Hematopoietic multipotent progenitor cell treated with erythropoietin and hydrocortisone succinate and interleukin-3 and kit ligand, for 17 days (in vitro differentiated cells): ENCODE measurements at places on chromosomes 1 and 21.
A peak's percentile ranks its signal among the peaks of the same experiment; 100 is the strongest.

GRCh38 chr1:244057474-244058385 lies 6.6 kb downstream of the ZBTB18 start:
- DNase-seq = no peak

DNA sequence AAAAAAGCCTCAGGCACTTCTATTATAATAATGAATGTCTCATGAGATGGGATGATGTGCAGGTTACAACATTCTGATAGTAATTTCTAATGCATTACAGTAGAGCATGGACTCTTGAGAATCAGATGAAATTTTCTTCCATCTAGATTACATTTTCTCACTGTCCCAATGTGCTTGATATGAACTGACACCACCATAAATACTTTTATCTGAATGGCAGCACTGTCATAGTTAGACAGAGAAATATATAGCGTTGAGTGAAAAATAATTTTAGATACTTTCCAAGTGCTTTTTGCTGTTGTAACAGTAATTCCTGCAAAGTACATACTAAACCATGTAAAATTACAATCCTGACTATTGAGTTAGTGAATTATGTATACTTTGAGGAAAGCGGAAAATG lies 630.1 kb downstream of the BRINP3 start:
- no peak for DNase-seq

DNA sequence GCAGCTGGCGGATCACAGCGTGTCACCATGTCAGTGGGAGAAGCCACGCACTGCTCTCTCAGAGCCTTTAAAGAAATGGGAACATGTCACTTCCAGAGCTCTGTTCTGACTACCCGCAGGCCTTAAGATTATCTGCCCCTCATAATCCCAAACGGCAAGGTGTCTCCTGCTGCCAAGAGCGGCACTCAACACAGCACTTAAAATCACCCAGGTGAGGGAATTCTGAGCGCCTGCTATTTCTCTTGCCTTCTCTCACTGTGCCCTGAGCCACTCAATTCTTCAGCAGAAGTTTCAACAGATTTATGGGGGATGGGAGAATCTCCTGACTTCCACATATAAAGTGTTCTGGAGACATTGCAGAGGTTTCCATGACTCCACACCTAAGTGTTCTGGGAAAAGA lies 137.9 kb downstream of the LMO4 start:
- DNase-seq = no peak

- DNase-seq = no peak
These were observed 23.0 kb downstream of the RCAN3 start for GRCh38 chr1:24525606-24526005.

DNA sequence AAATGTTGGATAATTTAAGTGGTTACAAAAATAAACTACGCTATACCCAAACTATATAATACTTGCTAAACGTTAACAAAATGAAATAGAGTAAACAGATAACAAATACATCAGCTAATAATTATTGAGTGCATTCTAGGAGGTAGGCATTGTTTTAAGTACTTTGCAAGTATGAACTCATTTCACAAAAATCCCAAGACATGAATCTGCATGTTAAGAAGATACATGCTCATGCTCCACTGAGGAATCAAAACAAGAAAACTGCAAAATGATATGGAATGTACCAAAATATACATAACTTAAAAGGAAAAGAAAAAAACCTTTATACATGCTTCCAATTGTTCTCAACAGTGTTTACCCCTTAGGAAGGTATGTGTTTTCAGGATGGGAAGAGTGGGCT lies 2.5 kb downstream of the FRRS1 start:
- DNase-seq = no peak

DNA sequence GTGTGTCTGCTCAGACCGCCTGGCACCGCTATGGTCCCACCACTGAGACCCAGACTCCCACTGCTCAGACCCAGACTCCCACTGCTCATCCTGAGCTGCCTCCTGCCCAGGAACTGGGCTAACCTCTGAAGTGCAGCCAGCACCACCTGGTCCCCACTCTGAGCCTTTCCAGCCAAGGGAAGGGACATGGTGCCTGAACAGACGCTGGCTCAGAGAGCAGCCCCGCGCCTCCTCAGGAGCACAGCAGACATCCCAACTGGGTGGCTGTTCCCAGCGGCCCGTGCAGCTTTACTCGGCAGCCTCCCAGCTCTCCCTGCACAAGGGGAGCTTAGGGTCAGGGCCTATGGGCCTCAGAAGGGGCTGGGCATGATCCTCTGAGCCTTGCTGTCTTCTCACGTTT lies 27.8 kb upstream of the CNTN2 start:
- DNase-seq = no peak

GRCh38 chr1:244783138-244783537 lies 52.3 kb upstream of the COX20 start:
- DNase-seq = no peak

DNA sequence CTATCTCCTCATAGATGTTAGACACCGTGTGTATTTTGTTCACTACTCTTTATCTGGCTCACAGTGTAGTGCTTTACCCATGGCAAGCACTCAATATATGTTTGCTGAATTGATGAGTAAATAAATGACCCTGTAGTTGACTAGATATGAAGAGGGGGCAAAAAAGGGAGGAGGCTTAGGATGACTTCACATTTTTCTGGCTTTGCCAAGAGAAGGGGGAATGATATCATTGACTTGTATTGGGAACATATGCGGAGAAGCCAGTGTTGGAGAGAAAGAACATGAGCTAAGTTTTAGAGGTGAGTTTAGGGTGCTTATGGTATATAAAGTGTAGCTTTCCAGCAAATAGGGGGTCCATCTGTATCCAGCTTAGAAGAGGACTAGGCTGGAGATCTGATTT lies 145.5 kb downstream of the TENT5C start:
- no peak for DNase-seq

GRCh38 chr1:52635321-52636089 lies 2.5 kb downstream of the SHISAL2A start:
- DNase-seq = no peak

DNA sequence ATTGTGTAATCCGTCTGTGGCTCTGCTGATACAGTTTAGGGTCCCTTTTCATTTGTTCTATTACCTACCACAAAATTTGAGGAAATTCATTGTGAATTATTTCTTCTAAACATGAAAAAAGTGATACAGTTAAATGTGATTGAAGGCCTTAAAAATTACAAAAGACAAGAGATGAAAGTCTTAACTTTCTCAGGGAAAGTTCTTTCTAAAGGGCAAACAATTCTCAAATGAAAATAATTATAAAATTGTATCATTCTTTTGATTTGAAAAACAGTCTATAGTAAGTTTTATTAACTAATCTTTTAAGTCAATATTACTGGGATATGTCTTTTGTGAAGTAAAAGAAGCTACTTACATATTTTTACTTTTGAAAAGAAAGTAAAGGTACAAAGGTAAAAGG lies 57.4 kb upstream of the SCYL3 start:
- no peak for DNase-seq

DNA sequence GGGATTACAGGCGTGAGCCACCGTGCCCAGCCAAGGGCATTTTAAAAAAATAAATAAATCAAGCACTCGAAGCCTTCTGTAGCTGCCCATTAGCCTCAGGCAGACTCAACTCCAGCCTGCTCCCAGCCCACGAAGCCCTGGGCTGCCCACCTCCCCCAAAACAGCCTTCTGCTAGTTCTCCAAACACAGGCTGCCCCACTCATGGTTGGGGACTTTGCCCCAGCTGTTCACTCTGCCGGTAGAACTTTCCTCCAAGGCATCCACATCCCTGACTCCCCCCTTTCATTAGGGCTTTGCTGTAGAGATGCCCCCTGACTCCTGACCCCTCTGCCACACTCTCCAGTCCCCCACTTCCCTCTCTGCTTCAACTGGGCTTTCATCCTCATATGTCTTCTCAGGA lies 29.7 kb upstream of the LAPTM5 start:
- no peak for DNase-seq

GRCh38 chr1:24222793-24223192 lies 35.7 kb upstream of the IFNLR1 start:
- DNase-seq = no peak

GRCh38 chr1:228013131-228013934 lies 6.5 kb downstream of the WNT3A start:
- DNase-seq = no peak

GRCh38 chr1:27835501-27835900 lies 4.9 kb downstream of the PPP1R8 start:
- DNase-seq = no peak

DNA sequence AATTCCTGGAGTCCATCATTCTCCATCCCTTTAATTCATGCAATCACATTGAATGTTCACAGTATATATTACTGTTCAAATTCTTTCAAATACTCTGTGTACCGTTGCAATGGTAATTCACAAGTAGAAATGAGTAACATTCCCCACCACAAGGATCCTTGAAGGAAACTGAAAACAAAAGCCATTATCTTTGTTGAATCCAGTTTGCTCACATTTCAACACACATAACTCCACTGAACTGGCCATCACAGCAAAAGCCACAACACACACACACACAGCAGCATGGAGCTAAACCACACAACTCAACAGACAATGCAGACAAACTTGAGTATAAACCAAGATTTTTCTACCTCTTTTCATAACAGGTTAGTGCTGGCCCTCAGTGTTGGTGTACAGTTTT lies 188.3 kb upstream of the GREM2 start:
- DNase-seq = no peak

DNA sequence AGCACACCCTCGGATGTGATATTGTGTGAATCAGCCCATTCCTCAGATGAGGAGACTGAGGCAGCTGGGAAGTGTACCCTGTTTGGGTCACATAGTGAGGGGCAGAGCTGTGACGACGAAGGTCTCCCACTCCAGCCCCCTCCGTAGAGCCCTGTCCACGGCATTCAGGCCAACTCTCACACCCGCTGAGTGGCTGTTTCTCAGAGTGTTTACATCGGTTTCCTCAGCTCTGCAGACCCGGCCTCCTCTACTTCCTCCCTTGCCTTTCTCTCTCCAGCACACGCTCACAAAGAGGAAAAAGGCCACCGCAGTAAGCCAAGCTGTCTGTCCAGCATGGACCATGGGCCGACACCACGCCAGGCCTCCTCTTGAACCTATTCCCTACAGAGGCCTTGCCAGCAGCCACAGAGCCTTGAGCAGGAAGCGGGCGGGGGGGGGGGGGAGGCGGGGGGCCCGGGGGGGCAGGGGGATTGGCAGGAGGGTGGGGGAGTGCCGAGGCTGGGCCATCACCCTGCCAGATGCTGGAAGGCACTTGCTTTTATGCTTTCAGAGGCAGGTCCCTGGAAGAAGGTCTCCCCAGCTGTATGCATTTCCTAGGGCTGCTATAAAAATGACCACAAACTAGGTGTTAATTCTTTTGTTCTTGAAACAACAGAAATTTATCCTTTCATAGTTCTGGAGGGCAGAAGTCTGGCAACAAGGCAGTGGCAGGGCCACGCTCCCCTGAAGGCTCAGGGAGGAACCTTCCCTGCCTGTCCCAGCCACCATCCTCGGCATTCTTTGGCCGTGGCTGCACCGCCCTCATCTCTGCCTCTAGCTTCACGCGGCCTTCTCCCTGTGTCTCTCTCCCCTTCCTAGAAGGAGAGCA lies 178.4 kb downstream of the PSMG1 start:
- DNase-seq = no peak

DNA sequence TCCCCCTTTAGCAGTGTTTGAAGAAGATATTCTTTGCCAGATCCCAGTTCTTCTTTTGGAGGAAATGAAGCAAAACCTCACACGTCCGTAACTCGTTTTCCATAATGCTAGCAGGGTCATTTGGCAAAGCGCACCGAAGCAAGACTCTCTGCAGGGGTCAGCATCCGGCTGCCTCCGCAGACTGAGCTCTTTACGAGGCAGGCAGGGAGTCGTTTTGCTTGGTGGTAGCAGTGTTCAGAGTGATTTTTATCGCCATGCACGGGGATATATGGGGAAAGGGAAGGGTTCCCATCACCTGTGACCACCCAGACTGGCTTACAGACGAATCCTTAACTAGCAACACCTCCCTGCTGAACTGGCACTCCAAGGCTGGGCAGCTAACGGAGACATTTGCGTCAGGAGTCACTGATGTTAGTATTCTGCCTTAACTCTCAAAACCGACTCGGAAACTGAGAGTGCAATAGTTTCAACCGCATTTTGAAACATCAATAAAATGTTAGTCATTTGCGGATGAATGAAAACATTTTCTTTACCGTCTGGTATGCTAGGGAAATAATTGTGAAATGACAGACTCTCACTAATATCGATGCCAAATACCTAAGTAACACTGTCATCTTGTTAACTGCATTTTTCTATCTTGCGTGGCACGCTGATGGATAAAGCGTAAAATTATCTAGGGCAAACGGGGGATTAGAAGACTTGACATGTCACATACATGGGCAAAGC lies 2.2 kb upstream of the NEGR1 start:
- no peak for DNase-seq

GRCh38 chr1:71834601-71835441 lies 447.5 kb downstream of the NEGR1 start:
- peak; percentile 27 for DNase-seq

GRCh38 chr21:41775149-41775472 lies 8.3 kb upstream of the RIPK4 start:
- DNase-seq = no peak

DNA sequence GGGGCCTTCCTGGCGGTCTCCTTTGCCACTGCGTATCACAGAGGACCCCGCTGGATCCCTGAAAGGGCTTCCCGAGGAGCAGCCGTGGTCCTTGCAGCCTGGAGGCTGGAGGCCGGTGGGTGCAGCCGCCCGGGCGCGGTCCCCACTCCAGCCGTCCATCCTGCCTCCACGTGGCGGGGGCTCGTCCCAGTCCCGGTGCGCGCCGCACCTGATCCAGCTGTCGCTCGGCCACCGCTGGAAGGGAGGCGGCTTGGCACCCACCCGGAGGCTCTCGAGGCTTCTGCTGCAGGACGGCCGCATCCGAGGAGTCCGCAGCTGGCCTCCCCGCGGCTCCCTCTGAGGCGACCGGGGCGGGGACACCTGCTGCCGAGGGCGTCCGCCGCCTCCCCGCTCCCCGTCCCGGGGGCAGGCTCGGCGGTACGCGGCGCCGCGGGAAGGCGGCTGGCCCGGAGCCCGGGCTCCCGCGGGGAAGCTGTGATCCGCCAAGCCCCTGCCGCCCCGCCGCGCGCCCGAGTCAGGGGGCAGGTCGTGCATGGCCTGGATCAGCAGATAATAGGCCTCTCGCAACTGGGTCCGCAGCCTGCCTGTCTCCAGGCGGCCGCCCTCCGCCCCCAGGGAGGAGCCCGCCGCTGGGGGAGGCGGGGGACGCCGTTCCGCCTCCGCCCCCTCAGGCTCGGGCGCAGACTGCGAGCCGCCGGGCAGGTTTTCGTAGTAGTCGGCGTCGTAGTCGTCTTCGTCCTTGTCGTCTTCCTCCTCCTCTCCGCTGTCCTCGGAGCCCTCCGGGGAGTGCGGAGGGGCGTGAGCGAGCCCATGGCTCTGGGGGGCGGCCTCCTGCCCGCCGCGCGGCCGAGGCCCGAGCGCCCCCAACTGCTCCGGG lies at the start of gene SYDE2:
TSS of gene SYDE2 (minus strand) at position 554 of the 877 bp plus-strand sequence. CDS start at position 534, 20 bp downstream.
- peak; percentile 19 for DNase-seq

GRCh38 chr1:58773406-58773840 lies 10.4 kb downstream of the JUN start:
- DNase-seq = no peak

- DNase-seq = no peak
These were observed 33.2 kb downstream of the SSBP3 start for GRCh38 chr1:54372978-54373377.
